ENCODE measurements at places on chromosomes 2 and 18. TPM values are rescaled to one million over a fixed set of nuclear protein-coding genes. Genes with fewer than 3 reads are reported as not detected.

GRCh38 chr2:106065983-106066820 is 127.9 kb downstream of the UXS1 start:
- no peak for DNase-seq
- peaks cover 11% of the 10 kb centered on the region for H3K27me3 ChIP-seq
- no peaks in the 10 kb centered on the region for H3K4me1 ChIP-seq
- no peak overlapping the region for H3K4me3 ChIP-seq
- H3K36me3 ChIP-seq: no peaks in the 10 kb centered on the region

DNA sequence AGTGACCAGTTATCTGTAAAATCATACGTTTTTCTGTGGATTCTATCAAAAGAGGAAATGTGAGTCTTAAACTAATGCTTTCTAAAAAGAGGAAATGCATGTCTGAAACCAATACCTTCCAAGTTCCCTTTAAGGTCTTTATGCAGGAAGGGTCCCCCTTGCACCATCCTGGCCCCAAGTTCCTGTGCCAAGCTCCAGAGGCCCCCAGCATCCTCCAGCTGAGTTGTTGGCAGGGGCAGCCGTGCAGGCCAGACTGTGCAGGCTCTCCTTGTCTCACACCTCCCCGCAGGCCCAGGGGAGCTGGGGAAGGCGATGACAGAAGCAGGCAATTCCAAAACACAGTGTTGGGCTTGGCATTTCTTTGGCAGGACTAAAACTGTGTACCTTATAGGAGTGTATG is 39.2 kb downstream of the DPYSL5 start:
- H3K36me3 ChIP-seq: no peaks in the 10 kb centered on the region
- H3K4me1 ChIP-seq: no peaks in the 10 kb centered on the region
- H3K4me3 ChIP-seq: no peak overlapping the region
- H3K27me3 ChIP-seq: peaks cover 3% of the 10 kb centered on the region

- H3K27ac ChIP-seq: no peak overlapping the region
- no peaks in the 10 kb centered on the region for H3K36me3 ChIP-seq
- no peak for DNase-seq
- H3K4me1 ChIP-seq: peaks cover 4% of the 10 kb centered on the region
These were observed 51.9 kb upstream of the CREB1 start for GRCh38 chr2:207477896-207478295.

DNA sequence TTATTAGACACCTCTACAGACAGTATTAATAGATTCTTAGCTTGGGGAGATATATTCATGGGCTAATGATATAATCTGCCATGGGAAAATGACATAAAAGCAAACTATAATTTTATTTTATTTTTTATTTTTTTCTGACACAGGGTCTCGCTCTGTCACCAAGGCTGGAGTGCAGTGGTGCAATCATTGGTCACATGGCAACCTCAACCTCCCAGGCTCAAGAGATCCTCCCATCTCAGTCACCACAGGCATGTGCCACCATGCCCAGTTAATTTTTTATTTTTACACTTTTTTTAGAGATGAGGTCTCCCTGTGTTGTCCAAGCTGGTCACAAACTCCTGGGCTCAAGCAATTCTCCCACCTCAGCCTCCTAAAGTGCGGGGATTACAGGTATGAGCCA is 39.3 kb downstream of the RTN4 start:
- DNase-seq: no peak
- no peak overlapping the region for H3K27ac ChIP-seq
- H3K4me3 ChIP-seq: no peak overlapping the region
- H3K36me3 ChIP-seq: no peaks in the 10 kb centered on the region
- no peaks in the 10 kb centered on the region for H3K27me3 ChIP-seq

- no peak overlapping the region for H3K4me3 ChIP-seq
- DNase-seq: no peak
- no peaks in the 10 kb centered on the region for H3K36me3 ChIP-seq
- H3K4me1 ChIP-seq: no peaks in the 10 kb centered on the region
These were observed 235.4 kb downstream of the RAD51AP2 start for GRCh38 chr2:17282826-17283225.

DNA sequence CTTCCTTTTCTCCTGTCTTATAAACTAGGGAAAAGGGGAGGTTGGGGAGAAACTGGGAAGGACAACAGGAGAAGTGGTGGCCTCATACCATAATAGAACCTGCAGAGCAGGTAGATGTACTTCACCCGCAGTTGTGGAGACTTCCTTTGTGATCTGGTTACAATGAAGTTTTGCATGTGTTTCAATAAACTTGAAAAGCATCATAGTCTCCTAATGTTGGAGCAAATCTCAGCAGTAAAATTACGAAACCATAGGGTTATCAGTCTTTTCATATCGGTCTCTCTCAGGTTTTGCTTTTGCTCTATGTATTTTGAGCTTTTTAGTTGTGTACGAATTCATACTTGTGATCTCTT is 30.5 kb downstream of the ANO7 start:
- H3K27me3 ChIP-seq: no peaks in the 10 kb centered on the region
- H3K27ac ChIP-seq: no peak overlapping the region
- no peaks in the 10 kb centered on the region for H3K36me3 ChIP-seq
- no peak for DNase-seq

- H3K27me3 ChIP-seq: no peaks in the 10 kb centered on the region
- no peak overlapping the region for H3K4me3 ChIP-seq
- no peaks in the 10 kb centered on the region for H3K36me3 ChIP-seq
- no peak for DNase-seq
- no peak overlapping the region for H3K27ac ChIP-seq
These were observed 7.8 kb upstream of the NT5DC4 start for GRCh38 chr2:112712903-112713584.

DNA sequence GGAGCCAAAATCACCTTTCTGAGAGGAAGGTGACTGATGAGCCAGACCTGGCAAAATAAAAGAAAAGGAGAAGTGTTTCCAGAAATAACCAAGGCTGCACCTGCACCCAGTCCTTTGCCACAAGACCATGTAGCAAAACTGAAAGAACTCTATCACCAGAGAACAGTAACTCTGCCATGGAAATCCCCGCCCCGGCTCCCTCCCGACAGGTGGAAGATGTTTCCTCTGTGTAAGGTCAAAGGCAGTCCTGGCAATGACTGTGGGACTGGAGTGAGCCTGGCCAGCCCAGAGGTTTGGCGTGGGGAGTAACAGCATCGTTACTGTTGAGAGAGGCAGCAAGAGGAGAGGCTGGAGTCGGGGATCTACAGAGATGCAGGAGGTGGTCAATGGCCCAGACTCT is 42.3 kb downstream of the SPRED2 start:
- H3K36me3 ChIP-seq: no peaks in the 10 kb centered on the region
- H3K27me3 ChIP-seq: peaks cover 58% of the 10 kb centered on the region
- no peaks in the 10 kb centered on the region for H3K4me1 ChIP-seq

LTBP1 gene
- total RNA-seq: 107 TPM

SERPINB2 gene
- total RNA-seq: 0.24 TPM

TSPYL6 gene
- total RNA-seq: not detected

LDAH gene
- total RNA-seq: 24.2 TPM

RESP18 gene
- not detected for total RNA-seq

CTLA4 gene
- total RNA-seq: not detected

SCN1A gene
- not detected for total RNA-seq

GAL3ST2 gene
- not detected for total RNA-seq

SCG2 gene
- total RNA-seq: not detected

All from endothelial cell of umbilical vein (primary cell).